IgD-negative memory B cell (primary cell): ENCODE measurements at places on chromosomes 5 and 9. TPM values are rescaled to one million over a fixed set of nuclear protein-coding genes. Genes with fewer than 3 reads are reported as not detected.

Gene LECT2
- not detected for polyA plus RNA-seq

Gene HTR1A
- not detected for polyA plus RNA-seq

Gene GABRA6
- polyA plus RNA-seq: not detected

Gene ARL14EPL
- polyA plus RNA-seq: 0.69 TPM

Gene SEMA5A
- not detected for polyA plus RNA-seq

Gene OTP
- not detected for polyA plus RNA-seq

Gene HCN1
- not detected for polyA plus RNA-seq

Gene PCDHB9
- polyA plus RNA-seq: 0.31 TPM

Gene SMC5
- polyA plus RNA-seq: 14.3 TPM

Gene GPR150
- polyA plus RNA-seq: 0.66 TPM

Gene PCDHA1
- not detected for polyA plus RNA-seq

Gene C1QTNF2
- polyA plus RNA-seq: not detected

Gene ANKRD55
- 1.5 TPM for polyA plus RNA-seq

Gene TEK
- not detected for polyA plus RNA-seq

Gene CTXN3
- not detected for polyA plus RNA-seq

Gene FGF10
- polyA plus RNA-seq: not detected

Gene ZNF354B
- 7.2 TPM for polyA plus RNA-seq

Gene LCN9
- polyA plus RNA-seq: not detected

Gene MLANA
- polyA plus RNA-seq: not detected

Gene RFX3
- polyA plus RNA-seq: 5.0 TPM

Gene PTGS1
- 17.5 TPM for polyA plus RNA-seq

Gene LRRTM2
- not detected for polyA plus RNA-seq

Gene DPYSL3
- polyA plus RNA-seq: not detected

Gene GMCL2
- not detected for polyA plus RNA-seq

Gene NXNL2
- not detected for polyA plus RNA-seq

Gene GRAMD2B
- polyA plus RNA-seq: 3.1 TPM

Gene SLCO6A1
- not detected for polyA plus RNA-seq

Gene IL3
- polyA plus RNA-seq: not detected

Gene DIPK1B
- 0.90 TPM for polyA plus RNA-seq

Gene PCDHB11
- polyA plus RNA-seq: not detected

Gene TEX48
- polyA plus RNA-seq: not detected

Gene FYB1
- polyA plus RNA-seq: 11.6 TPM

Gene PCDHB3
- polyA plus RNA-seq: not detected

Gene UGT3A1
- polyA plus RNA-seq: not detected

Gene PDGFRB
- 0.45 TPM for polyA plus RNA-seq

Gene HRH2
- polyA plus RNA-seq: 0.49 TPM

Gene PCDHB8
- not detected for polyA plus RNA-seq

Gene BTNL9
- 5.1 TPM for polyA plus RNA-seq

Gene BRINP1
- not detected for polyA plus RNA-seq

Gene MYORG
- polyA plus RNA-seq: 0.19 TPM

Gene LCN1
- not detected for polyA plus RNA-seq

Gene TRPM3
- not detected for polyA plus RNA-seq

Gene PLPPR1
- polyA plus RNA-seq: not detected

Gene SOHLH1
- not detected for polyA plus RNA-seq

Gene CORO2A
- 4.2 TPM for polyA plus RNA-seq

Gene FOXD4
- not detected for polyA plus RNA-seq

Gene SLC34A3
- not detected for polyA plus RNA-seq

Gene CCL19
- not detected for polyA plus RNA-seq

Gene ZBTB34
- polyA plus RNA-seq: 1.2 TPM

Gene RNF208
- not detected for polyA plus RNA-seq

Gene BARX1
- 0.33 TPM for polyA plus RNA-seq

Gene SLC36A2
- not detected for polyA plus RNA-seq

Gene TMEM252
- not detected for polyA plus RNA-seq

Gene LHX3
- polyA plus RNA-seq: not detected
